ENCODE measurements at places on chromosomes 5 and 9. TPM values are rescaled to one million over a fixed set of nuclear protein-coding genes. Genes with fewer than 3 reads are reported as not detected.

The PCDHA12 gene
- not detected for total RNA-seq

The TAF1L gene
- total RNA-seq = not detected

The DNM1 gene
- total RNA-seq = 6.7 TPM

The IFNA21 gene
- not detected for total RNA-seq

The CYSRT1 gene
- total RNA-seq = not detected

DNA sequence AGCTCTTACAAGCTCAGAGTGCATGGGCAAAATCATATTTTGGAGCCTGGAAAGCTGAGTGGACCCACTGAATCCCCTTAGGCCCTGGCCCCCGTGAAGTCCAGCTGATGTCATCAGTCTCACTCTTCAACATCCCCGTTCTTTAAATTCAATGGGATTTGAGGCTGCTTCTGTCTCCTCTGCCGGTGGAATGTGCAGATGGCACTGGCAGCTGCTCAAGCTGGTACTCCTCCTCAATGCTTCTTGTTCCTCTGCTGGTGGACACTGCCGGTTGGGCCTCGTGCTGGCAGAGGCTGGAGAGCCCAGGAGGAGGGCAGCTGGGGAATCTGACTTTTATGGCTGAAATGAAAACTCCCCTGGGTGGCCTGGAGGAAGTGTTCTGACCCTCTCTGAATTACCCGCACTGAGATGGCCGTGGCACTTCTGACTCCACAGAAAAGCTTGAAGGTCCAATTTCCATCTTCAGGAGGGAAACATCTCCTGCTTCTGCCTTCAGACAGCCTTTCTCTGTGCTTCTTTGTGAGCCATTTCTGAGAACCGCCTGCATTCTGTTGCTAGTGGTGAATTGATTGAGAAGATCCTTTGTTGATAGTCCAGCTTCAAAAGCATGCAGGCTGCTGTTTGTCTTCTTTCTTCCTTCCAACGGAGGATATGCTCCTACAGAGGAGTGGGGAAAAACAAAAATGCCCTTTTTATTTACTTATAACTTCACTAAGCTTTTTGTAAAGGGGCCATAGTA is 298.9 kb downstream of the TMEM38B start:
- DNase-seq = no peak

DNA sequence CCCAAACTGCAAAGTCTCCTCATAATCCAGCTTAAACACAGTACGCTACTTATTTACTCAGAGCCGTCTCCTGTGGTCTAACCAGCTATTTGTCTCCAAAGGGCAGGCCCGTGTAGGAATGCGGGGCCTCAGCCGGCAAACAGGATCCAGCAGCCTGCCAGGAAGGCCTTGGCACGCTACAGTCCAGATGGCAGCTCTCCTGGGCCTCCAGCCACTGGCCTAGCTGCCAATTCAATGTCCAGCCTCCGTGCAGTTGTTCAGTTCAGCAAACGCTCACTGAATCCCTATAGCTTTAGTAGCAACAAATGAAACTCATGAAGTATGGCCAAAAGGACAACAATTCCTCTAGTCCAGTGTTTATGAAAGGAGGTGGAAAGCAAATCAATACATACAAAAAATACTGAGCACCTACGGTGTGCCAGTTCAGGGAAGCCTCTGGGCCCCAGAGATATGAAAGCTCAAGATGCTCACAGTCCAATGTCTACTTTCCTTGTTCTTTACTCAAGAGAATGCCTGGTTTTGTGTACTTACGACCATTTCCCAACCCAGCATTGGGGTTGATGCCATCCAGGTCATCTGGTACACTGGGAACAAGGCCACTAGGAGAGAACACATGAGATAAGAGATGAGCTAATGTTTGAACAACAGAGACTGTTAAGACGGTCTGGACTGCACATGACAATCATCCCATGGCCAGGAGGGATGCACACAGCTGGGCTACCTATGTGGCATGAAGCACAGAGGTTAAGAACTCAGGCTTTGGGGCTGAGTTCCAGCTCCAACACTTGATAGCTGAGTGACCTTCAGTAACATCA is 8.3 kb downstream of the CDK5RAP2 start:
- no peak for DNase-seq

DNA sequence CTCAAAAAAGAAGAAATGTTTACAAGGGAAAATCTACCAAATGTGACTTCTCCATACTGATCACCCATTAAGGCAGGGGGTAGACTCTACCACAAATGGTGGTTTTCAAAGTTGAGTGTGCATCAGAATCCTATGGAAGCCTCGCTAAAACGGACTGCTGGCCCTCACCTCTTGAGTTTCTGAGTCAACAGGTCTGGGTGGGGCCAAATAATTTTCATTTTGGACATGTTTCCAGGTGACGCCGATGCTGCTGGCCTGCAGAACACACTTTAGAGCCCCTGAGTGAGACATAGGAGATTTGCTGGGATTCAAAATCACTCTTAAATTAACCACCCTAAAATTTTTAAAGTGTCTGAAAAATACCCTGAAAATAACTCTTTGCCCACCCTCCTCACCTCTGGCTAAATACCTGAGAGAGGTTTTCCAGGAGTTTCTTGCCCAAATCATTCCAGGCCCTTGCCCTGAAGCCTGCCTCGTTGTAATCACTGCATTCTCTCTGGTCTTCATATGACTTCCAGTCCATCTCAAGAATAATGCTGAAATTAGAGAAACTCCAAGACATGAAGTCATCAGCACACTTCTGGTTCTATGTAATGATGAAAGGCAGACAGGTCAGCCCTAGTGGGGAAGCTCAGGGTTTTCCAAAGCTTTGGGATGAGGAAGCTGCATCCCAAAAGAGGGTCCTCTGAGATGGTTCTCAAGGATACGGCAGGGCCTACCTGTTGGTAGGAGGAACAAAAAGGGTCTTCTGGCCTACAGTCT is 18.2 kb downstream of the C9orf152 start:
- DNase-seq = no peak

GRCh38 chr5:96384353-96384752 is 48.7 kb downstream of the PCSK1 start:
- DNase-seq = no peak

- DNase-seq = peak; percentile 53
Measured at GRCh38 chr5:135569755-135570452, 8.9 kb downstream of the CXCL14 start.

- DNase-seq = no peak
Measured at GRCh38 chr5:122831984-122832383, 13.4 kb upstream of the SNX24 start.

GRCh38 chr9:84839541-84839940 is 170.0 kb downstream of the NTRK2 start:
- DNase-seq = no peak

GRCh38 chr9:135218331-135219225 is 131.1 kb downstream of the OLFM1 start:
- no peak for DNase-seq

DNA sequence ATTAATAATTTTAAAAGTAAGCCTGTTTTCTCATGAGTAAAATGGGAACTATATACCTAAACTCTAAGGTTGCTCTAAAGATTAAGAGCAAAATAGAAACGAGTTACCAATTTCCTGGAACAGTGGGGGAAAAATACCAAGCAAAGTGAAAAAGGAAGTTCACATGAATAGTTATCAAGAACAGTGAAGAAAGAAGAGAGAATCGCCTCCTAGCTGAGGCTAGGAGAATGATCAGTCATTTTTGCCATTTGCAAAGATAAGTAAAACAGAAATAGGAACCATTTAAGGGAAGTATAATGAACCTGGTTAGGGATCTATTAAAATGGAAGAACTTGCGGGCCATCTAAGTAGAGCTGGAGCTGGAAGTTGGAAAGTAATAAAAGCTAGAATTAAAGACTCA is 50.7 kb downstream of the P4HA2 start:
- no peak for DNase-seq

GRCh38 chr5:114447084-114447773 is 85.4 kb downstream of the KCNN2 start:
- no peak for DNase-seq

GRCh38 chr5:172641359-172642050 is 442 bp downstream of the NEURL1B start:
- DNase-seq = no peak

- DNase-seq = no peak
Measured at GRCh38 chr5:111389390-111390082, 122.8 kb downstream of the STARD4 start.

DNA sequence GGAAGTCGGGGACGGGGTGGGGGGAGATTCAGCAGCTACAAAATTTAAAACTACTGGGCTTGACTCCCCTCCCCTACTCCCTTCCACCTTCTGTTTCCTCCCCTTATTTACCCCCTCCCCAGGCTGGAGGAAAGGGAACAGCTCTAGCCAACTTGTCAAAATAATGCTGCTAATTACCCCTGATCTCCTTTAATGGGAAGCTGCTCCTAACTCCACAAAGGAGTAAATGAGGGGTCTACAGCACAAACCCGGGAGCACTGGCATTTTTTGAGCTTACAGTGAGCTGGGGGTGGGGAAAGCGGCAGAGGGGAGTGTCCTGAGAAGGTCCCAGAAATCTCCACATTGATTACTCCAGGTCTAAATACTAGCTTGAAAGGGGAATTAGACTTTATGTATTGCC is 3.1 kb downstream of the PTCH1 start:
- no peak for DNase-seq

GRCh38 chr5:154313360-154314017 is 123.0 kb downstream of the GALNT10 start:
- no peak for DNase-seq

DNA sequence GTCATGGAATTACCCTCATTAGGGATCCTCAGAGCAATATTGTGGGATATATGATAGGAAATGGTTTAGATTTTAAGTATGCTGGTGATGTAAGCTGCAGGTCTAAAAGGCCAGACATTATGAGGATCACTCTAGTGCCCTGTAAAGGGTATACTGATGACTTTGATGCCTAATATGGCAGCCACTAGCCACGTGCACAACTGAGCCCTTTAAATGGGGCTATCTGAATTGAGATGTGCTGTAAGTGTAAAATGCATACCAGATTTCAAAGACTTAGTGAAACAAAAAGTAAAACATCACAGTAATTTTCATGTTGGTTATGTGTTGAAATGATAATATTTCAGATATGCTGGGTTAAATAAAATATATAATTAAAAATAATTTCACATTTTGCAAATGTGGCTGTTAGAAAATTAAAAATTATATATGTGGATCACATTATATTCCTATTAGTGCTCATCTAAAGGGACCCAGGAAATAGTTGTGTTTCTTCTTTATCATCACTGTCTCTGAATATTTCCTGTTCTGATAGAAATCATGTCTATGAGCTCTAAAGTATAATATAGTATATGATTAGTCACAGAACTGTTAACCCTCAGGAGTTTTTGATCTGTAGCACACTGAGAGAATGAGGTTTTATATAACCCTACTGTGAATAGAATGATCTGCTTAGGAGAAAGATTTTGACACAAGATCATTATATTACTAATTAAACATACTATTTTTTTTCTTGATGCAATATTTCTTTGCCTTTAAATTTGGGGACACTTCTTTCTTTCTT is 50.1 kb downstream of the OSTF1 start:
- no peak for DNase-seq

DNA sequence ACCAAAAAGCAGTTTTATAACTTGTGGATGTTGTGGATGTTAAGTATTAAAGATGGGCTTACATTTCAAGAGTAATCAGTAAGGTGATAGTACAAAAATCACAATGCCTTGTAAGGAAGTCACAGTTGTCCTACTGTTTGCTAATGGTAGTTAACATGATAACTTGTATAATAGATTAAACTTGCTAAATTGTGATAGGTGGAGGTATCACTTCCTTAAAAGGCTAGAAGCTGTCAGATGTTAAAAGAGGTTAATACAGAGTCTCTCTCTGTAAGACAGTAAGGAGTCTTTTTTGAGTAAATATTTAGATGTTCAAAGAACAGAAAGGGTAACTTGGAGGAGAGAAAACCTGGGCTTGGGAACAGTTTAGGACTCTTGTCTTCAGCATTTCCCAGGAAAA is 14.2 kb upstream of the MACIR start:
- DNase-seq = no peak

GRCh38 chr5:51544031-51544785 is 161.0 kb downstream of the ISL1 start:
- no peak for DNase-seq

Data from mucosa of descending colon (tissue), 3 donors.